ENCODE measurements at places on chromosomes 5 and 9.

GRCh38 chr5:130337179-130337888 lies 433.1 kb downstream of the CHSY3 start:
- no peak for DNase-seq

DNA sequence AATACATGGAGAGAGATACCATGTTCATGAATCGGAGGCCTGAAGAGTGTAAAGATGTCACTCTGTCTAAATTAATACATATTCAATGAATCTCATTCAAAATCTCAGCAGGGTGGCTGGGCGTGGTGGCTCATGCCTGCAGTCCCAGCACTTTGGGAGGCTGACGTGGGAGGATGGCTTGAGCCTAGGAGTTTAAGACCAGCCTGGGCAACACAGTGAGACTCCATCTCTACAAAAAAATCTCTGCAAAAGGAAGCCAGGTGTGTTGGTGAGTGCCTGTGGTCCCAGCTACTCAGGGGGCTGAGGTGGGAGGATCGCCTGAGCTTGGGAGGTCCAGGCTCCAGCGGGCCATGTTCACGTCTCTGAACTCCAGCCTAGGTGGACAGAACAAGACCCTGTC lies 49.7 kb downstream of the COL23A1 start:
- DNase-seq: no peak

GRCh38 chr5:174925586-174925985 lies 201.2 kb downstream of the MSX2 start:
- DNase-seq: no peak

DNA sequence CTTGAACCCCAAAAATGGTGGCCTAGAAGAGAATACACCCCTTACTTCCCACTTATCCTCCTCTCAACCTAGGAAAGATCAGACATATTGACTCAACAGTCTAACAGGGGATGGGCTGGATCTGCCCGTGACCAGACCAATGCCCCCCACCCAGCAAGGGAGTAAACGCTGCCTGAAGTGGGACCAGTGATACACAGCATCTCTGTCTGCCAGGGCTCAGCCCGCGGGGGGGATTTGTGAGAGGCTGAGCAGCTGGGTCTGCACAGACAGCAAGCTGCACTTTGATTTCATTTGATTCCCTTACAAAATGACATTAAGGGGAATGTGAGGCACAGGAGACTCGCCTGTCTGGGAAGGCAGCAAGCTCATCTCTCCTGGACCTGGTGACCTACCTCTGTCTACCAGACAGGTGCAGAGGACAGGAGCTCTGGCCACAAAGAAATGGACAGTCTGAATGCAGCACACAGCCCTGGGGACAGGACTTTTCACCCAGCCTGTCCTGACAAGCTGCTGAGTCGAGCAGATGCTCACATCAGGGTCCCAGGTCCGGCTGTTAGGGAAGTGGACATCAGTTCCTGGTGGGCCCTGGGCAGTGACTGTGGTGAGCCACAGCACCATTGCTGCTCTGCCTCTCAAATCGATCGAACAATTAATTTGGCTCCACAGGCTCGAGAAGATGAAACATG lies 79.9 kb downstream of the RGS3 start:
- DNase-seq: no peak

DNA sequence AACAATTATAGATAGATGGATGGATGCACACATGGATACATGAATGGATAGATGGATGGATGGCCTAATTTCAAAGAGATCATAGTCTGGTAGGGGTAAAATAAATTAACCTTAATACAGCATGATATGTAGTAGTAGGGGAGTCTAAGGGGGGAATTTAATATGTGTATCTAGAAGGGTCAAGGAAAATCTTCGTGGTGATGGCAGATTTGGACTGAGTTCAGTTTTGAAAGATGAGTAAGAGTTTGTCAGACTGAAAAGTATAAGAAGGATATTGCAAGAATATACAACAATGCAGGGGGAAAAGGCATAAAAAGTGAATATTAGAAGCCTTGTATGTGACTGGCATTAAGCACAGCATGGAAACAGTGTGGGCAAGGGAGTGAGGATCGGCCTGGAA lies 98.7 kb downstream of the ZNF462 start:
- no peak for DNase-seq

DNA sequence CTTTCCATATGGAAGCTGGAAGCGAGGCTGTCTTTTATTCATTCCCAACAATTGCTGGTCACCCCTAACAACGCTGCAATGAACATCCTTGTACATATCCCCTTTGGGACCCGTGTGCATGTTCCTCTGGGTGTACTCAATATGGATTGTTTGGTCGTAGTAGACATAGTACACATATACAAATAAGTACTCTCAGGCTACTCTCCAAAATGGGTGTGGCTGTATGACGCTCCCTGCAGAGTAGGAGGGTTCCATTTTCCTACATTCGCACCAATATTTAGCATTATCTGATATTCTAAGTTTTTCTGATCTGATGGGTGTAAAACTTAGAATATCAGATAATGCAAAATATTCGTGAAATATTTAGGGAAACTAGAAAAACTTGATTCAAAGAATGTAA lies 23.2 kb upstream of the NAA35 start:
- DNase-seq: no peak

DNA sequence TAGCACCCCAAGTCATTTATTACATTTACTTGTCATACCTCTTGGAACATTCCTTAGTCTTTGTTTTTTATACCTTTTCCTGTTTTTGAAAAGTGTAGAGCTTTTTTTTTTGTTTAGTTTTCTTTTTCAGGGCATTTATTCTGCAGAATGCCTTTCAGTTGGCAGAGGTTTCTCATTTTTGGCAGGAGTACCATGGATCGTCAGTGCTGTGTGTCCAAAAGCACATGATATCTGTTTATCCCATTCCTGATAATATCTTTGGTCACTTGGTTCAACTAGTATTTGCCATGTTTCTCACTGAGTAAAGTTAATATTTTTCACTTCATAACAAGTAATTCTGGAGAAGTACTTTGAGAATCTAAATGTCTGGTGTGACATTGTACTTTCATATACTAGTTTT lies 10.7 kb downstream of the OGN start:
- DNase-seq: no peak

GRCh38 chr5:157354800-157355199 lies 88.9 kb downstream of the CYFIP2 start:
- peak; percentile 27 for DNase-seq

DNA sequence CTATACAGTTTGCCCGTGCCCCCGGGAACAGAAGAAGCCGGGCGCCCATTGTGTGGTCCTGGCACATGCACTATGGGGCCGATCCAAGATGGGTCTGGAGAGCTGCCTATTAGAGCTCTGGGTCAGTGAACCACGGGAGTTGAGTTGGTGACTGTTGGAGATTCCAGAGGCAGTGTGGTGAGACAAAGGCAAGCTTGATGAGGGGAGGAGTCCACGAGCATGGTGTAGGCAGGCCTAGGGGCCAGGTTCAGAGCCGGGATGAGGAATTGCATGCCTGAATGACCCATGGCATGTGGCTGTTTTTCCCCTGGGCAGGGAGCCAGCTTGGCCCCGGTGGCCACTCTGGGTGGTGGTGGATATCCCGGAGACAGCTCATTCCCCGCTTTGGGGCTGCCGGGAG lies 84.4 kb upstream of the STC2 start:
- DNase-seq: no peak

- DNase-seq: no peak
Measured at GRCh38 chr5:127744241-127744640, 41.0 kb downstream of the CCDC192 start.

- DNase-seq: no peak
Measured at GRCh38 chr5:131384173-131384572, 120.3 kb downstream of the CDC42SE2 start.

- no peak for DNase-seq
Measured at GRCh38 chr5:1495525-1495897, 28.2 kb downstream of the LPCAT1 start.

DNA sequence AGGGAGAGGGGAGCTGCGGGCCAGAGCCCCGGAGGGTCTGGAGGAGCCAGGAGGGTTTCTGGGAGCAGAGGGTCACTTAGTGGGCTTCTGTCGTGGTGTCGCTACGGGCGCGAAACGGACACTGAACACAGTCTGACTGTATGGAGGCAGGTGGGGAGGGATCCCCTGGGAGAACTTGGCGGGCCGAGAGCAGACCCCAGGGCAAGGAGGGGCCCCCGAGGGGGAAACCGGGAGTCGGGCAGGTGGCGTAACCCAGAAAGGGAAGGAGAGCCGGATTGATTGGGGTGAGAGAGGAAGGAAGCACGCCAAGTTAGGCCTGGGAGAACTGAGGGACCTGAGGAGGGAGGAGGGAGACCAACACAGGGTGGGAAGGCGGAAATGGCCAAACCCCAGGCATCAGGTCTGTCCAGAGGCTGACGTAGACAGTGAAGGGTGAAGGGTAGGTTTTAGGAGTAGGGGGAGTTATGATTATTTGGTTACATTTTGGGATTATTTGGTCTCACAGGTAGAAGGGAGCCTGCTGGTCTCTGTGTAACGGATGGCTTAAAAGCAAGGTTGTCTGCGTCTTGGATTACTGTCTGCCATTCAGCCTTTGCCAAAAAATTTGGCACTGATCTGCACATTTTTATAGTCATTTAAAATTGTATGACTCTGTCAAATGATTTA lies 3.3 kb upstream of the MSMP start:
- peak; percentile 72 for DNase-seq

- DNase-seq: no peak
Measured at GRCh38 chr5:111548992-111549649, 36.8 kb upstream of the STARD4 start.

GRCh38 chr5:151298063-151298855 lies 5.3 kb downstream of the SLC36A3 start:
- DNase-seq: peak; percentile 56

- no peak for DNase-seq
Measured at GRCh38 chr5:59099270-59099994, 516.6 kb downstream of the RAB3C start.

- peak; percentile 57 for DNase-seq
Measured at GRCh38 chr5:178121391-178122276, 8.3 kb downstream of the N4BP3 start.

- DNase-seq: no peak
Measured at GRCh38 chr5:173973616-173973969, 15.4 kb upstream of the C5orf47 start.

- DNase-seq: peak; percentile 80
Measured at GRCh38 chr9:135478829-135479468, 633 bp upstream of the PPP1R26 start.

GRCh38 chr5:38831909-38832308 lies 13.9 kb upstream of the OSMR start:
- DNase-seq: peak; percentile 40

- no peak for DNase-seq
Measured at GRCh38 chr9:121672213-121672612, 20.8 kb downstream of the DAB2IP start.

DNA sequence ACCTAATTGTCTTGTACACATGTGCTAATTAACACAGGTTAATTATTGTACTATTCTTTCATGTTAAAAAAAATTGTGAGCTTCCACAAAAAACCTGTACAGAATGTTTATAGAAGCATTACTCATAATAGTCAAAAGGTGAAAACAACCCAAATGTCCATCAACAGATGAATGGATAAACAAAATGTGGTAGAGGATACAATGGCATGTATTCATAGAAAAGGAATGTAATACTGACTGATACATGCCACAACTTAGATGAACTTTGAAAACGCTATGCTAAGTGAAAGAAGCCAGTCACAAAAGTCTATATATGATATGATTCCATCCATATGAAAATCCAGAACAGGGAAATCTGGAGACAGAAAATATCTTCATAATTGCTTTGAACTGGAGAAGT lies 25.6 kb downstream of the RRAGA start:
- no peak for DNase-seq

GRCh38 chr9:134995792-134996120 lies 78.0 kb upstream of the FCN1 start:
- DNase-seq: no peak

- DNase-seq: no peak
Measured at GRCh38 chr5:87109746-87110145, 157.9 kb upstream of the RASA1 start.

- DNase-seq: no peak
Measured at GRCh38 chr9:128372784-128373183, 1.6 kb downstream of the URM1 start.

DNA sequence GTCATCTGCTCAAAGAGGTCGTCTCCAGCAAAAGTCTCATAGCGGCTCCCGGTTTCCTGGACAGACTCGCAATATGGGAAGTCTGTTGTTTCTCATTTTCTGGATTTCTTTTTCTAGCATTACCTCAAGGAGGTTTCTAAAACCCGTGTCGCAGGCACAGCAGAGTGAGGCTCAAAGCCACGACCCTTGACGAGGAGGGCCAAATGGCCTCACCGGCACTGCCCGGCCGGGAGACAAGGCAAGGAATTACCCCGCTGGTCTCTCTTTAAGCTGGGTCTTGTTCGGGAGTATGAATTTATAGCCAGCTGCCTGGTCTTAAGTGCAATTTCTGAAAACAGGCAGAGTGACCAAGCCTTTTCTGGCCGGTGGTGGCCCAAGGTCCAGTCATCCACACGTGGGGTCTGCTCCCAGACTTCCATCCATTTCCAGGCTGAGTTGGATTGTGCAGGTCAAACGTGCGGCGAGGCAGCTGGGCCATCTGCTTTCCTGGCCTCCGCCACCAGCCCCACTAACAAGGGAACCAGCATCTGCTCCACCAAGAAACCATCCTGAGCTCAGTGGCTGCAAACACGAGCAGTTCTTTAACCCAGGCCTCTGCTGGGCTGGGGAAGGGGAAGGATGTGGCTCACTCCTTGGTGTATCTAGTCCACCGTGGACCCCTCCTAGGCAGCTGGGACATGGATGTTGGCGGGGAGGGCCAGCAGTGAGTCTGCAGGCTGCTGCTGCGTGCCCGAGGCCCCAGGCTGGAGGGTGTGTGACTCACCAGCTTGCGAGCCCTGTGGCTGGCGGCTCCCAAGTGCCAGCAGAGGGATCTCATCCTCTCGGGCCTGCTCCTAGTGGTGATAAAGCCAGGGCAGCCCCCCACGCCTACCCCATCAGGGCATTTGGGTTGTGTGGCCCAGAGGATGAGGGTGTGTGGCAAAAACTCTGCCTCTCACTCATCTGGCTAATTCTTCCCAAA lies 55.6 kb upstream of the COL5A1 start:
- DNase-seq: no peak

GRCh38 chr5:115813719-115814118 lies 2.7 kb downstream of the CDO1 start:
- DNase-seq: no peak

- no peak for DNase-seq
Measured at GRCh38 chr9:128106940-128107467, 20.5 kb downstream of the PTGES2 start.

GRCh38 chr9:108546215-108546614 lies 309.6 kb downstream of the ACTL7B start:
- DNase-seq: no peak

DNA sequence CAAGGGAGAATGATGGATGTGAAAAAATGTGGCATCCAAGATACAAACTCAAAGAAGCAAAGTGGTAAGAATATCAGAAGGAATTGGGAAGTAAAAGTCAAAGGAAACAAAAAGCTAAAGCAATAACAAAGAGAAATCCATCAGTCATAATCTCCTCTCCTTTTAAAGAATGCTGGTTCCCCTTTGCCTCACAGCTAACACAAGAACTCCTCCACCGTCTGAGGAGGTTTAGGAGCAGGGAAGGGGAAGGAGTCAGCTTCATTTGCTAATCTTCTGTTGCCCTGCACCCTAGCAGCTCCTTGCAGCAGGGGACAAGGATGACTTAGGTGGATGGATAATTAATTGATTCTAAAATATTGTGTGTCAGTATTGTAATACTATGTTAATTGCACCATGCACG lies 16.4 kb downstream of the CD274 start:
- no peak for DNase-seq

Measured in SK-N-SH (cell line).